ENCODE measurements at places on chromosomes 11 and 22.
A peak's percentile ranks its signal among the peaks of the same experiment; 100 is the strongest.

GRCh38 chr22:23926561-23926960 lies 32.4 kb downstream of the MIF start:
- DNase-seq, result no peak

GRCh38 chr11:78046486-78046854 lies 17.2 kb upstream of the THRSP start:
- no peak for DNase-seq

DNA sequence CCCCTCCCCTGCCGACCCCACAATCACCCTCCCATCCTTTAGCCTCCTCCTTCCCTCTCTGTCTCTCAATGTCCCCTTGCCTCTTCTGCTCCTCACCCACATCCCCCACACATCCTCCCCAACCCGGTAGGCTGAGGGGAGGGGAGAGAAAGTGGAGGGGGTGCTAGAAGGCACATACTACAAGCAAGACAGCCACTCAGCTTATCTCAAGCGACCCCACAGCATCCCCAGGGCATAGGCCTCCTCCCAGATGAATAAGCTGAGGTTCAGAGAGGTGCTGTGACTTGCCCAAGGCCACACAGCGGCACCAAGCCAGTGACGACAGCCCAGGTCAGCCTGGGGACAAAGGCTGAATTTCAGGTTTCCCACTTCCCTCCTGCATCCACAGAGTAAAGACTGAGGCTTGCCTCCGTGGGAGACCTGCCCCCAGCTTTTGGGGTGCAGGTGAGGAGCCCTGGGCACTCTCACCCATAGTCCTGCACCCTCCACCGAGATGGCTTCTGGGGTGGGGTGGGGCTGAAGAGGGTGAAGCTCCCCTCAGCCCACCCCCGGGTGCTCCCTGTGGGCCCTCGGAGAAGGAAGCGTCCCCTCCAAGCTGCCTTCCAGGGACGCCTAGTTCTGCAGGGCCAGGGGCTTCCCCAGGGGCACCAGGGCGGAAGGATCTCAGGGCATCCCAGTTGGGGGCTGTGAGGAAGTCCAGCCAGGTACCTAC lies 511 bp downstream of the RAC2 start:
- DNase-seq, result no peak

GRCh38 chr11:34197256-34197655 lies 91.8 kb downstream of the NAT10 start:
- no peak for DNase-seq

GRCh38 chr11:17514476-17514875 lies 29.7 kb downstream of the USH1C start:
- no peak for DNase-seq

- DNase-seq, result peak; percentile 79
These were observed 16.5 kb downstream of the ZBTB16 start for GRCh38 chr11:114075891-114076441.

DNA sequence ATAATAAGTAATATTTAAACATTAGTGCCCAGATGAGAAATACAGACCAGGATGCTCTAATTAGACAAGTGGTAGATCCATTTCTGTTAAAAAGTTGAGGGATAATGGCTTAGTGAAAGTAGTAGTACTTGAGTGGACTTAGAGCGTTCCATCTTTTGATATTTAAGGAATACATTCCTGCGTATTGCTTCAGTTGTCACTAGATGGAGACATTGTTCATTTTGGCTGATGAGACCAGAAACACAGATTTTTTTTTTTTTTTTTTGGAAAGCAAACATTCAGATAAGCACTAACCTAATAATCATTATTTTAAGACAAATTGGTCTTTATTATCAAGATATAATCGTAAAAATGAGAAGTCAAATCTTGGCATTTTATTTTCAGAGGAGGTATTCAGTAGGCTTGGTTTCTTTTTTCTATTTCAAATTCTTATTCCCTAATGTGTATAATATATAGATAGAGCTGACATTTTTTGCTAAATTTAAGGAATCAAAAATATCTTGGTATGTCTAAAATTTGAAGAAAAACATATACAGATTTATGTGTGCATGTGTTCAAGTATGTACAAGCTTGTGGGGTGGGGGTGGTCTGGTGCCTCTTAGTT lies 92.9 kb downstream of the DYNC2H1 start:
- DNase-seq, result peak; percentile 72

DNA sequence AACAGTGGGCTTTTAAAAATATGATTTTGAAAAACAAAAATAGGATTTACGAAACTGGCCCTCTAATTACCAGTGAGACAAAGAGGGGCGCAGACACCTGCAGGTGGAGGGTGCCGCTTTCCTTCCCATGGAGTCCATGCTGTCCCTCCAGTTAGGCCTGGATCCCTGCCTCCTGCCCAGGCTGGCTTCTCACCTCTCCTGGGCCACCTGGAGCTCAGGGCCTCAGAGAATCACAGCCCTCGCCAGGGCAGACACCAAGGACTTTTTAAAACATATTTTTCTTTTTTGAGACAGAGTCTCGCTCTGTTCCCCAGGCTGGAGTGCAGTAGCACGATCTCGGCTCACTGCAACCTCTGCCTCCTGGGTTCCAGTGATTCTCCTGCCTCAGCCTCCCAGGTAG lies 1437.2 kb downstream of the TBC1D22A start:
- DNase-seq, result no peak

DNA sequence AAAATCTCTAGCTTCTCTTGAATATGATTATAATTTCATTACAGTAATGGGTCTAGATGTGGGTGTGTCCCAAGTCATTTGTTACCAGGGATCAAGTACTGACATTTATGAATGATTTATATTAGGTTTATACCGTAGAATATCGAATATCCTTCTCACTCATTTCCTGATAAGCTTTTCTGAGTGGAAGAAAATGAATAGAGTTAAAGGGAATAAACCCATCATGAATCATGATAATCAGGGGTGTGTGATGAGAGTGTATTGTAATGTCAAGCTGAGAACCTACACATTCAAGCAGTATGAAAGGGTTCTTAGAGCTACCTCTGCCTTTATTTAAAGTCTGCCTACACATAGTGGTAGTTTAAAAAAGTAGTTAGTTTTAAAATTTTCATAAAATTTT lies 17.3 kb downstream of the MED17 start:
- DNase-seq, result no peak

DNA sequence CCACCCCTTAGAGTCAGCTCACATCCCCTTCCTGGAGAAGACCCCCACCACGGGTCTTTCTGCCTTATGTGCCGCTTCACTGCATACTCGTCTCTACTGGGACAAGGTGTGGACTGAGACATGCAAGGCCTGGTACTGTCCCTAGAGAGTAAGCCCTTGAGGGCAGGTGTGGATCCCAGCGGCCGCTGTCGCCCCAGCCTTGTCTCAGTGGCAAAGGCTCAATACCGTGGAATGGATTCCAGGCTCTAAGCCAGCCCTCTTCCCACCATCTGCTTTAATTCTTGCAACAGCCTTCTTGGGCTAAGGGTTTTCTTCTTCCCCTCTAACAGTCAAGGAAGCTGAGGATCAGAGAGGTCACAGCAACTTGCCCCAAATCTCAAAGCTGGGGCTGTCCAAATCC lies 220.3 kb downstream of the CEP164 start:
- no peak for DNase-seq

GRCh38 chr11:44823006-44823405 lies 96.2 kb downstream of the TSPAN18 start:
- DNase-seq, result no peak

GRCh38 chr11:66478729-66479393 lies 1.4 kb upstream of the DPP3 start:
- DNase-seq, result peak; percentile 19

DNA sequence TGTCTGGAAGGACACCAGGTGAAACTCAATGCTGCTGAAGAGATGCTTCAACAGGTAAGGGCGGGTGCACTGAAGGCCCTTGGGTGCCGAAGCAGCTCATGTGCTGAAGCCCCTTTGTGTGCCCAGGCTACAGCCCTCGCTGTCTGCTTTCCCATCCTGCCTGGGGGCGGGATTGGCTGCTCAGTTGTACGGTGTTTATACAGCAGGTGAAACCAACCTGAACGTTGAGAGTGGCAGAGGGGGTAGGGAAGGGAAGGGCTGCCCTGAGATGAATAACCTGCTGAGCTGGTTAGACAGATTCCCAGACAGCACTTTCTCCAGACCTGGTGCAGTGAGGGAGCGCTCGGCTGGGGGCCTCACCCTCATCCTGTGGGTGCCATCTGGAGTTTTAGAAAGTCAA lies 75.7 kb downstream of the CYB5R2 start:
- no peak for DNase-seq

DNA sequence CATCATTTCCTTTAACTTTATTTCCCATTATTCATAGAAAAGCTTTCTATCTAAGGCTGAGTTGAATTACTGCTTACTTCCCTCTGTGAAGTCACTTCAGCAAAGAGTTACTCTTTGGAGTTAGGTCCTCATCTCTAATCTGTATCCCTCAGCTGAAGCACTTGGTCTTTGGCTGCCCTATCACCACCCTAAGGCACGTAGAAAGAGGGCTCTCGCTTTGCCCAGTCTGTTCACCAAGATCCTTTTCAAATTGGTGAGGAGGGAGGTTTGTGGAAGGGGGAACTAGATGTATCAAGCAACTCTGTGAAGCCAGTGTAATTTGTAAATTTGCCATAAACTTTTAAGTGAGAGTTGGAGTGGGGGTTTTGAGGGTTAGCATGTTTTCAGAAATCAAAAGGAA lies 43.4 kb downstream of the PAX6 start:
- no peak for DNase-seq

GRCh38 chr11:110217223-110217877 lies 79.1 kb downstream of the RDX start:
- DNase-seq, result no peak

- no peak for DNase-seq
These were observed 50.8 kb downstream of the HIPK3 start for GRCh38 chr11:33307984-33308383.

DNA sequence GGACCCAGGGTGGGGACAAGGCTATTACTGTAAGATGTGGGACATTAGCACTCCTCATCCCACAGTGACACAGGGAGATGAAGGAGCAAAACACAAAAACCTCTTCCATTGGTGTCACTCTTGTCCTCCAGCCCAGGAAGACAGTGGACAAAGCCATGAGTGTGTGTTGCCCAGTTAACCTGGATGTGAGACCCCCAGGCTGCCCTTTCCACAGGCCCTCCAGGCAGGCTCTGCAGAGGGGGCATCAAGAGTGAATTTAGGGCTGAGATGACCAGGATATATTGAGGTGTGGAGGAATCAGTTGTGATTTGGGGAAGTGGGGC lies 111.3 kb downstream of the GGTLC2 start:
- no peak for DNase-seq

- DNase-seq, result no peak
These were observed 1345.9 kb downstream of the BRD1 start for GRCh38 chr22:48481748-48482147.

DNA sequence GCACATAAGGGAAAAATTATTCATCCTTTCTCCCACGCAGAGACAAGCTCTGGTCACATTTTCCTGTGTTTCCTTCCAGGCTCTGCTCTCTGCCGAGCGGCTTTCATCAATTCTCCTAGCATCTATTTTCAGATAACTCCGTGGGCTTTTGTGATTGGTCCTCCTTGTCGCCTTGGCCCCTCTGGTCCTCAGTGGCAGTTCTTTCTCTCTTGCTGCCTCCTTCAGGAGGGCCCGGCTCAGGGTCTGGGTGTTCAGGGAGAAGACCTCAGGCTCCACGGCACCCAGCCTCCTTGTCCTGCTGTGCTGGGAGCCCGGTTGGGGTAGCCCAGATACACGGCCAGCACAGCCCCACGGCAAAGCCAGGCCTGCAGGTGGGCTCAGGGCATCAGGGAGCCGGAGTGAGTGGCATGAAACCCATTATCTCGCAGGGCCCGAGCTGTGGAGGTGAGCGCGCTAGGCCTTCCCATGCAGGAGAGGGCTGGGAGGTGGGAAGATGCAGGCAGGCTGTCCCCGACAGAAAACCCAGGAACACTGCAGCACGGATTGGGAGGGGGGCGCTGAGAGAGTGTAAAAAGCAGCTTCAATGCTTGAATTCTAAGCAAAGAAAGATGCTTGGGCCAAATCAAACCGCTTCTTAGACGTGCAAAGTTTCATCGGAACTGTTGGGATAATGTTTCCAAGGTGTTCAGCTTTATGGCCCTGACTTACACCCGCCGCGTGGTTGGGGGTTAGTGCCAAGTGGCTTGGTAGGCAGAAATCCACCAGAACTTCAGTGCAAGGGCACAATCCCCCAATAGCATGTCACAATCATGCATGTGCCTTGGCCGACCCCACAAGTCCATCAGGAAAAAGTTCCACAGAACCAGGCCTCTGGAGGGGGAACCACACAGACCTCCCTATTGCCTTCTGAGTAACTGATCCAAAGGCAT lies 81.9 kb upstream of the WNT7B start:
- no peak for DNase-seq

DNA sequence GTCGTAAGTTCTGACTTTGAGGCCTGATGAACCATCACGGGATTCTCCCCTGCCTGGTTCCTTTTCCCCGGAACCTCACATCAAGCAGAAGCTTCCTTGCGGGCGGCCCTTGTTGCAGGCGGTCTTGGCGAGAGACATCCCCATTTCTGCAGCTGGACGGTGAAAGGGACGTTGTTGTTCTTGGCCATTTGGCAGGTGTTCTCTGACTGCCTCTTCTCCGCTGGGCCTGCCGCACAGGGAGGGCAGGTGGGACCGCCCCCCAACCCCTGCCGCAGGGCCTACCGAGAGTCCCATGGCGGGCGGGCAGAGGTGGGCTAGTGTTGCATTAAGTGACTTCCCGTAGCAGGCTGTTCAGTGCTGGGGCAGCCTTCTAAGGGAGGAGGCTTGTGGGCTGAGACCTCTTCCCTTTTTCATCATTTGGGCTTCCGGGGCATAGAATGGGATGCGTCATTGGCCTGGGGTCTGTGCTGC lies 26.9 kb upstream of the GRAMD4 start:
- DNase-seq, result no peak

DNA sequence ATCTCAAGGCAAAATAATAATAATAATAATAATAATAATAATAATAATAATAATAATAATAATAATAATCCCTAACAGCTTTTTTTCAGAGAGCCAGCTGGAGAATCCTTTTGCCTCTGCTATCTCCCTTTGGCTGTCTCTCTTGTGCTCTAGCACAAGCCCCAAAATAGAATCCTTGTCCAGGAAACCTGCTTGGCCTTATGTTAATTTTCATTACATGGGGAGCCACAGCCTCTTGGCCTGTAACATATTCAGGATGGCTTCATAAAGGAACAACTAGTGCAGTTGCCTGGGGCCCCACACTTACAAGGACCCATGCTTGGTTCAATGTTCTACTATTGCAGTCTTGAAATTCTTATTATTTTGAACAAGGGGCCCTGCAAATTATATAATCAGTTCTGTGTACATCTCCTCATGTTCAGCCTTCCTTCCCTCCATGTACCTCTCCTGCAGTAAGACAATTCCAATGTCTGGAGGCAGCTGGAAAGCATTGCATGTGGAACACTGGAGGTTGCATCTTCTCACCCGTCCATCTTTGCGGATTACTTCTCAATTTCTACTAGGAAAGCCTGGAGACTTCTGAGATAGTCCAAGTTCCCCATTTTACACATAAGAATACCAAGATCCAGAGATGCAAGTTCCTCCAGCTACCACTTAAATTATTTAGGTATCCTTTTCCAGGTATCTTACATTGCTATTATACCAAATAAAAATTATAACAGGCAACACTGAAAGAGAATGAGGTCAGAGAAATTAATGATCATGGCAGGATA lies 37.8 kb upstream of the SORL1 start:
- DNase-seq, result no peak
